ENCODE measurements at places on chromosomes 1 and 21. TPM values are rescaled to one million over a fixed set of nuclear protein-coding genes. Genes with fewer than 3 reads are reported as not detected.

The HMGCS2 gene
- not detected for total RNA-seq

The GBP7 gene
- total RNA-seq, result not detected

The C1orf159 gene
- 9.5 TPM for total RNA-seq

The HSD11B1 gene
- not detected for total RNA-seq

The KRTAP11-1 gene
- total RNA-seq, result not detected

The FAM151A gene
- not detected for total RNA-seq

The TTC22 gene
- 4.8 TPM for total RNA-seq

The SMIM1 gene
- 1.2 TPM for total RNA-seq

The NUDT4B gene
- total RNA-seq, result not detected

The TNFRSF4 gene
- total RNA-seq, result 0.35 TPM

The OR14I1 gene
- not detected for total RNA-seq

The SMCP gene
- total RNA-seq, result not detected

The MAP3K7CL gene
- total RNA-seq, result 6.0 TPM

The AMY1C gene
- not detected for total RNA-seq

Measured in mammary epithelial cell (primary cell).